ENCODE measurements at places on chromosomes 6 and 20. TPM values are rescaled to one million over a fixed set of nuclear protein-coding genes. Genes with fewer than 3 reads are reported as not detected.

GRCh38 chr6:154514481-154514880 is 4.0 kb upstream of the CNKSR3 start:
- H3K4me1 ChIP-seq: peaks cover 8% of the 10 kb centered on the region
- no peak overlapping the region for H3K4me3 ChIP-seq
- H3K27me3 ChIP-seq: no peaks in the 10 kb centered on the region
- no peaks in the 10 kb centered on the region for H3K36me3 ChIP-seq
- DNase-seq: no peak
- H3K27ac ChIP-seq: no peak overlapping the region

Gene STMND1
- total RNA-seq: not detected

DNA sequence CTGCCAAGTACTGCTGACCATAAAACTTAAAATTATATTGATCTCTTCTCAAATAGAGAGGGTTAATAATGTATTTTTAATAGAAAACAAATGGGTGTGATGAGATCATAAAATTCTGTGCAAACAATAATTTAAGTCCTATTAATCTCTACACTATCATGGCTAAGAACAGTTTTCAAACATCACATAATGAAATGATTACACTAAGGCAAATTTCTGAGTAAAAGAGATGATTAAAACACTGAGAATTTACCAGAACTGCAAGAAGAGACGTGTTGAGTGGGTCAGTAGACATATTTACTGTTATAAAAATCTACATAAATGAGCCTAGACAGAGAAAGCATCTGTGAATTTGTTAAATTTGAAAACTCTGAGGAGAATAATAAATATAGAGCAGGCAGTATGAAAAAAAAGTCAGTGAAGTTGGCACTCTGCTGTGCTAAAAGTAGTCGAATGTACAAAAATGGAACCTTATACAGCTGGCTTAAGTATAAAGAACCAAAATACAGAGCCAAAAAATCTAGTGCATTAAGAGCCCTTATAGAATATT is 302.6 kb upstream of the MANEA start:
- no peaks in the 10 kb centered on the region for H3K4me1 ChIP-seq
- no peaks in the 10 kb centered on the region for H3K27me3 ChIP-seq

DNA sequence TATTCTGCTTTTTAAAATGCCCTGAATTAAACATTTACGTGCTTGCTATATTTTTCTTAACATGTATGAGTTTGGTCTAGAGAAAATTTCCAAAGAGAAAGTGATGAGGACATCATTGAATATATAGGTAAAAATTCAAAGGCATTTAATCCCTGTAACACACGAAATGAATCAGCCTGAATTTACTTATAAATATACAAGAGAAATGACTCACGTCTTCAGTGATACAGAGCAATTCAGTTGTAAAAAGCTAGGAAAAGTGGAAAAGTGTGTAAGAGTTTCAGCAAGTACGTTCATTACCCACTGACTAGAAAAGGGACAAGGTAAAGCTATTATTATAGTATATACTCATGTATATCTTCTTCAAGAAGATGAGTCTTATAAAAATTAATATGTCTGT is 124.8 kb downstream of the HIVEP1 start:
- H3K27me3 ChIP-seq: no peaks in the 10 kb centered on the region
- no peak overlapping the region for H3K27ac ChIP-seq
- H3K4me3 ChIP-seq: no peak overlapping the region
- H3K4me1 ChIP-seq: peaks cover 13% of the 10 kb centered on the region

DNA sequence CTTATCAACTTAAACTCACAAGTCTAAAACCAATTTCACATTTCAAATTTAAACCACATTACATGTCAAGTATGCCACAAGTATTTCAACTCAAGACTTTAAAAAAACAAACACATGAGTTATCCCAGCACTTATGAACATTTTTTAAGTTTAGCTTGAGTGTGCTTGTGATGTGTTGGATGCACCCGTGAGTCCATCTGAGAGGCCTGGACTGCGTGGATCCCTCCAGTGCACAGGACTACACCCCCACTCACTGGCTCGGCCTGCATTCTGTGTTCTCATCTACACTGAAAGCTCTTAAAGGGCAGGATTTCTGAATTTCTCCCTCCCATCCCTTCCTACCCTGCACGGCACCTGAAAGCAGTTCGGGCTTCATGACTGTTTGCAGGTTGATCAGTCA is 128.8 kb upstream of the CD93 start:
- no peaks in the 10 kb centered on the region for H3K27me3 ChIP-seq
- H3K4me3 ChIP-seq: no peak overlapping the region
- H3K4me1 ChIP-seq: no peaks in the 10 kb centered on the region
- no peaks in the 10 kb centered on the region for H3K36me3 ChIP-seq
- DNase-seq: no peak

Gene EPB41L1
- total RNA-seq: 61.8 TPM

DNA sequence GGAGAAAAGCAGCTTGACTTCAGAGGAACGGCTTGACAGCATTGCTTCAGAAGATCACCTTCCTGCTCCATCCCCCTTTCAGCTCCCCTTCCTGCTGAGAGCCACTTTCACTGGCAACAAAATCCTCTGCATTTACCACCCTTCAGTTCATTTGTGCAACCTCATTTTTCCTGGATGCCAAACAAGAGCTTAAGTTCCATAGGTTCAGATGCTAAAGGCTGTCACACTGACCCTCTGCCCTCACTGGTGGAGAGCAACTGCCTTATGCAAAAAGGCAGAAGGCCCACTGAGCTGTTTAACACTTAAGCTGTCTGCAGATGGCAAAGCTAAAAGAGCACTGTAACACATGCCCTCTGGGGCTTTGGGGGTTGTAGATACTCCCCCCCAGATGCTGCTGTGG is 131.2 kb upstream of the SPACA1 start:
- H3K4me1 ChIP-seq: no peaks in the 10 kb centered on the region
- no peaks in the 10 kb centered on the region for H3K27me3 ChIP-seq
- no peaks in the 10 kb centered on the region for H3K36me3 ChIP-seq
- H3K4me3 ChIP-seq: no peak overlapping the region

DNA sequence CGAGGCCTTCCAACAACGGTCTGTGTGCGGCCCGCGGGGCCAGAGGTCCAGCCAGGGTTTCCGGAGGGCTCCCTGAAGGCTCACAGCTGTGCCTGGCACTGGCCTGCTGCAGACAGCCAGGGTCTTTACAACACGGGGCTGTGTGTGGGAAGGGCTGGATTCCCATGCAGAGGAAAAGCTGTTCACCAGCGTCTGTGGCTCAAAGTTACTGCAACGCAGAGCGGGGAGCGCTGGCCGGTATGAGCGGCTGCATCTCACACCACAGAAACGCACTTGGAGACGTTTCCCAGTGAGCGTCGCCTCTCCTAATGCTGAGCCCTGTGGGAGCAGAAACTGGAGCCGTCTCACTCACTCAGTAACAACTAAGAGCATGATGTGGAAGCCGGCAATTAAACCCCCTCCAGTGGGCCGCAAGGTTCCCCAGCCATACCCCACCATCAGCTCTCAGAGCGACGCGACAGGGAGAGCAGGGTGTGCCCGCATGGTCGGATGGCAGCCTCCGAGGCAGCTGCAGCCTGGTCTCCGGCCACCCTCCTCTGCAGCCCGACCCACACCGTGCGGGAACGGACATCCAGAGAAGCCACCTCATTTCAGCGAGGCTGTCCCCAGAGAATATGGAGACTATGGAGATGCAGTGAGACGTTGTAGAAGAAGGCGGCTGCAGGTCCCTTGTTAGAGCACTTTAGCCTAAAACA is 42.6 kb downstream of the DLL1 start:
- no peak for DNase-seq
- peaks cover 11% of the 10 kb centered on the region for H3K27me3 ChIP-seq
- no peak overlapping the region for H3K27ac ChIP-seq
- no peaks in the 10 kb centered on the region for H3K4me1 ChIP-seq

Gene KHDC1L
- total RNA-seq: not detected

Gene SLPI
- 56.9 TPM for total RNA-seq

Gene TAF11
- total RNA-seq: 31.0 TPM

DNA sequence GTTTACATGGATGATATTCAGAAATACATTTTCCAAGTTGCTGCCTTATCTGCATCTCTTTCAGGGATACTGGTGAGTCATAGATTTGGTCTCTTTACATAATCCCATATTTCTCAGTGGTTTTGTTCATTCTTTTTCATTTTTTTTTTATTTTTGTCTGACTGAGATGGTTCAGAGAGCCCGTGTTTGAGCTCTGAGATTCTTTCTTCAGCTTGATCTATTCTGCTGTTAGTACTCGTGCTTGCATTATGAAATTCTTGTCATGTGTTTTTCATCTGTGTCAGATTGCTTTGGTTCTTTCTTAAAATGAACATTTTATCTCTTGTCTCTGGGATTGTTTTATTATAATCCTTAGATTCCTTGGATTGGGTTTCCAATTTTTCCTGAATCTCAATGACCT is 317.3 kb downstream of the DOK5 start:
- H3K4me1 ChIP-seq: no peaks in the 10 kb centered on the region
- H3K4me3 ChIP-seq: no peak overlapping the region
- DNase-seq: no peak
- H3K27ac ChIP-seq: no peak overlapping the region

GRCh38 chr6:159061805-159062563 is 17.2 kb upstream of the TAGAP start:
- H3K4me1 ChIP-seq: peaks cover 17% of the 10 kb centered on the region
- no peak overlapping the region for H3K4me3 ChIP-seq
- H3K36me3 ChIP-seq: no peaks in the 10 kb centered on the region
- H3K27ac ChIP-seq: no peak overlapping the region

DNA sequence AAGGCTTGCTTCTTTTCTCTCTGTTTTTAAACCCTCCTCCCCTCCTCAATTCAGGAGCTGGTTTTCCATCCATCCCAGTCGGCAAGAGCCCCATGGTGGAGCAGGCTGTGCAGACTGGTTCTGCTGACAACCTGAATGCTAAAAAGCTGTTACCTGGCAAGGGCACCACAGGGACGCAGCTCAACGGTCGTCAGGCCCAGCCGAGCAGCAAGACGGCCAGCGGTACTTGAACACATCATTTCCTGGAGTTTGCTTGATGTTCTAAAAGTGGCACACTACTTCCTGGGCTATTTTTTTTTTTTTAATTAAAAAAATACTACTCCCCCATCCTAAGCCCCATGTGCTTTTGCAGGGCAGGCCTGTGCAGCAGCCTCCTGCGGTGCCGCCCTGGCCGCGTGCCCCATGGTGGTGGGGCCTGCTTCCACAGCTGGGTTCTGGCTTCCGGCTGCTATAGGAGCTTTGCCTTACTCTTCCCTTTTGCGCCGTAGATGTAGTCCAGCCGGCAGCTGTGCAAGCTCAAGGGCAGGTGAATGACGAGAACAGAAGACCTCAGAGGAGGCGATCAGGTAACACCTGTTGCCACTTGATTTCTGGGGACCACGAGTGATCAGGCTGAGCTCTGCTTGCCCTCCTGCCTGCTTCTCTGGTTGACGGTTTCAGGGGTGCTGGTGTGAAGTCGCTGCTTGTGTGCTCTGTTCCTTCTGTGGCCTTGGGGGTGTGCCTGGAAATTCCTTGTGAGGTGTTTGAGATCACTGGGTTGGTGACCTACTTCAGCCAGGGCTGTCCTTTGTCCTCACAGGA is 7.7 kb downstream of the LSM14B start:
- no peaks in the 10 kb centered on the region for H3K27me3 ChIP-seq
- H3K27ac ChIP-seq: no peak overlapping the region
- H3K4me3 ChIP-seq: no peak overlapping the region
- H3K4me1 ChIP-seq: no peaks in the 10 kb centered on the region

DNA sequence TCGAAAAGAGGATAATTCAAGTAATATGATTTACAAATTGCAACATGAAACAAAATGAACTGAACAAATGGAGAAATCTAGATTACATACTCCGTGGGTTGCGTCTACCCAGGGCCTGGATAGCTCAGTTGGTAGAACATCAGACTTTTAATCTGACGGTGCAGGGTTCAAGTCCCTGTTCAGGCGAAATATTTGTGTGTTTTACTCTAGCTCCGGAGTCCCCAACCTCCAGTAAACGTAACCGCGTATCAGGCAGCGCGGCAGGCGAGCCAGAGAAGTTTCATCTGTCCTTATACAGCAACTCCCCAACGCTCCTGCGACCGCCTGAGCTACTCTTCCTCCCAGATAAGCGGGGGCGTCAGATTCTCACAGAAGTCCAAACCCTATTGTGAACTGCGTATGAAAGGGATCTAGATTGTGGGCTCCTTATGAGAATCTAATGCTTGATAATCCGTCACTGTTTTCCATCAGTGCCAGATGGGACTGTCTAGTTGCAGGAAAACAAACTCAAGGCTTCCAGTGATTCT is 176.1 kb downstream of the TRIM27 start:
- no peaks in the 10 kb centered on the region for H3K4me1 ChIP-seq
- H3K27me3 ChIP-seq: peaks cover 67% of the 10 kb centered on the region
- H3K27ac ChIP-seq: no peak overlapping the region
- H3K36me3 ChIP-seq: no peaks in the 10 kb centered on the region

- H3K36me3 ChIP-seq: no peaks in the 10 kb centered on the region
- DNase-seq: no peak
- H3K27ac ChIP-seq: no peak overlapping the region
- H3K27me3 ChIP-seq: no peaks in the 10 kb centered on the region
- no peak overlapping the region for H3K4me3 ChIP-seq
Measured at GRCh38 chr6:121393731-121394505, 41.5 kb upstream of the GJA1 start.

Gene CRISP3
- total RNA-seq: not detected

DNA sequence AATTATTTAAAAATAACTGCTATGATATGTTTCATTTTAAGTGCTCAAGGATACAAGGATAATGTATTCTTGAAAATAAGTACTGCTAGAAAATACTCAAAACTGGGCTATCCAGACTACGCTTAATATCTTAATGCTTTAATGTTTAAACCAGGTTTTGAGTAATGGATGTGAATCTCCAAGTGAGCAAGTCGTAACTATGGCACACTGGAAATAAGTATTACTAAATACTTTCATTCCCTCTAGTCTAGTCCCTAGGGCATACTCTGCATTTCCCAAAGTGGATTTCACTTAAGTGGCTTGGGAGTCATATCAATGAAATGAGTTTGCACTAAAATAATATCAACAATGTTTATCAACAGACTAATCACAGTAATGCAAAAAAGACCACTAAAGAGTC is 48.1 kb downstream of the HMGCLL1 start:
- no peaks in the 10 kb centered on the region for H3K27me3 ChIP-seq
- no peak for DNase-seq
- H3K36me3 ChIP-seq: no peaks in the 10 kb centered on the region
- no peaks in the 10 kb centered on the region for H3K4me1 ChIP-seq
- H3K4me3 ChIP-seq: no peak overlapping the region
- H3K27ac ChIP-seq: no peak overlapping the region

- H3K4me1 ChIP-seq: no peaks in the 10 kb centered on the region
- DNase-seq: no peak
- no peaks in the 10 kb centered on the region for H3K36me3 ChIP-seq
- H3K4me3 ChIP-seq: no peak overlapping the region
- no peak overlapping the region for H3K27ac ChIP-seq
- H3K27me3 ChIP-seq: no peaks in the 10 kb centered on the region
Measured at GRCh38 chr6:113777601-113778000, 79.5 kb upstream of the MARCKS start.
